ENCODE measurements at places on chromosomes 5 and 9. TPM values are rescaled to one million over a fixed set of nuclear protein-coding genes. Genes with fewer than 3 reads are reported as not detected.
A peak's percentile ranks its signal among the peaks of the same experiment; 100 is the strongest.

CEMIP2 gene
- 64.9 TPM for total RNA-seq

CARD19 gene
- total RNA-seq: 42.5 TPM

ZNF483 gene
- total RNA-seq: 92.8 TPM

SLCO6A1 gene
- not detected for total RNA-seq

LCN1 gene
- total RNA-seq: not detected

PKD2L2 gene
- not detected for total RNA-seq

OTP gene
- total RNA-seq: 0.83 TPM

ORM1 gene
- total RNA-seq: 5.2 TPM

PPP2R2B gene
- total RNA-seq: 135 TPM

GRCh38 chr5:110757118-110757729 lies 18.4 kb downstream of the SLC25A46 start:
- DNase-seq: peak; percentile 73
- no peak overlapping the region for H3K27ac ChIP-seq
- H3K27me3 ChIP-seq: no peaks in the 10 kb centered on the region
- H3K4me1 ChIP-seq: no peaks in the 10 kb centered on the region
- no peak overlapping the region for H3K4me3 ChIP-seq

GRCh38 chr9:2389404-2389803 lies 232.2 kb upstream of the VLDLR start:
- no peak overlapping the region for H3K27ac ChIP-seq
- no peaks in the 10 kb centered on the region for H3K4me1 ChIP-seq
- no peaks in the 10 kb centered on the region for H3K36me3 ChIP-seq
- no peak for DNase-seq

GRCh38 chr5:169943026-169943425 lies 37.3 kb downstream of the INSYN2B start:
- H3K4me1 ChIP-seq: peaks cover 9% of the 10 kb centered on the region
- no peaks in the 10 kb centered on the region for H3K27me3 ChIP-seq
- H3K27ac ChIP-seq: no peak overlapping the region
- no peaks in the 10 kb centered on the region for H3K36me3 ChIP-seq
- no peak overlapping the region for H3K4me3 ChIP-seq

GRCh38 chr5:135989686-135990085 lies 34.9 kb upstream of the LECT2 start:
- no peak for DNase-seq
- H3K4me1 ChIP-seq: peaks cover 10% of the 10 kb centered on the region
- H3K36me3 ChIP-seq: no peaks in the 10 kb centered on the region
- no peaks in the 10 kb centered on the region for H3K27me3 ChIP-seq
- no peak overlapping the region for H3K4me3 ChIP-seq
- H3K27ac ChIP-seq: no peak overlapping the region

- DNase-seq: no peak
- no peaks in the 10 kb centered on the region for H3K27me3 ChIP-seq
- no peak overlapping the region for H3K4me3 ChIP-seq
- H3K27ac ChIP-seq: no peak overlapping the region
- H3K36me3 ChIP-seq: no peaks in the 10 kb centered on the region
- no peaks in the 10 kb centered on the region for H3K4me1 ChIP-seq
Observed at GRCh38 chr5:41275813-41276512, 62.6 kb upstream of the C6 start.

GRCh38 chr5:136190904-136191303 lies 2.1 kb downstream of the SMIM32 start:
- H3K36me3 ChIP-seq: peaks cover 4% of the 10 kb centered on the region
- H3K27me3 ChIP-seq: peaks cover 50% of the 10 kb centered on the region
- DNase-seq: no peak
- H3K4me1 ChIP-seq: peaks cover 38% of the 10 kb centered on the region
- no peak overlapping the region for H3K27ac ChIP-seq
- no peak overlapping the region for H3K4me3 ChIP-seq

- DNase-seq: no peak
- H3K36me3 ChIP-seq: no peaks in the 10 kb centered on the region
Observed at GRCh38 chr9:86454701-86455615, 100.7 kb upstream of the TUT7 start.

DNA sequence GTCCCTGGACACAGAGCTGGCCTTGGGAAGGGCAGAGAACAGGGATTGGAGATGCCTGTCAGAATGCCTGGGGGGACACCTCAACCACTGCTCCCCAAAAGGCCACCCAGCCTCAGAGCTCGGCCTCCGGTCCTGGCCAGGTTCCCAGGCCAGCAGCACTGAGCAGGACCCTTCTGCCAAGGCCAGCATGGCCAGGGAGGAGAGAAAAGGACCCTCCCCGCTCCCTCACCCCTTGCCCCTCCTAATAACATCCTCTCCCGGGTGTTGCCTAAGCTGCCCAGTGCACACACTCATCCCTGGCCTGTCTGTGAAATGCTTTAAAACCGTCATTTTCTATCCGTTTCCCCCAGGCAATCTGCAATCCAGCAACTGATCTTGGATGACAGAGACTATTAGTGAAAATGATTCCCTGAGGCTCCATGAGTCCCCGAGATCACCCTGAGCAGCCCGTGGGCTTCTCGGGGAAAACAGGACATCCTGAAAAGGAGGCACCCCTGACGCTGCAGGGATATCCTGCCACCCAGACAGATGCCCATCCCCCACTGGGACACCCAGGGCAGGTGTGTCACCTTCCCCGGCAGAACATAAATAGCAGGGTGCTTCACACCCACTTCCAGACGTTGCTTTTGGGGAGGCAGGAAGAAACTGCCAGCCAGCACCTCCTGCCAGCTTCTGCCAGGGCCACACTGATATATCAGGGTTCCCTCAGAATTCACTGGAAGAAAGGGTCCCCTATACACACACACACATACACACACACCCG lies 75.3 kb downstream of the ADAMTS2 start:
- H3K4me3 ChIP-seq: no peak overlapping the region
- H3K36me3 ChIP-seq: peaks cover 21% of the 10 kb centered on the region
- peak overlapping the region; percentile 42 for H3K27ac ChIP-seq
- DNase-seq: peak; percentile 52
- H3K27me3 ChIP-seq: no peaks in the 10 kb centered on the region

DNA sequence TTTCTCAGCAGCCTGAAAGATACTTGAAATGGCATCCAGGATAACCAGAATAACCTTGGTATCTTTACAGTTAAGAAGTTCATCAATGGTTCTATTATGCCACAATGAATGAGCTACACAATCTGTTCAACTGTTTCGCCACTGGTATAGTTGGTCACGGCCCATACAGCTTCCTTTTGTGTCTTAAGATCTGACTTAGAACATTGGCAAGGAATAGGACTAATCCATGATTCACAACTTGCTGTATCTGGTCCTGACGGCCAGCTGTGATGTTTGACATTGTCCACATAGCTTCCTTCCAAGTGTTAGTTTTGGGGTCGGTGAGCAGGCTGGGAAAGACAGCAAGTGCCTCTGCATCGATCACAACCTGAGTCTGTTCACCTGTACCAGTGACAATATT lies 113.3 kb upstream of the RAD23B start:
- H3K36me3 ChIP-seq: no peaks in the 10 kb centered on the region
- H3K4me3 ChIP-seq: no peak overlapping the region

DNA sequence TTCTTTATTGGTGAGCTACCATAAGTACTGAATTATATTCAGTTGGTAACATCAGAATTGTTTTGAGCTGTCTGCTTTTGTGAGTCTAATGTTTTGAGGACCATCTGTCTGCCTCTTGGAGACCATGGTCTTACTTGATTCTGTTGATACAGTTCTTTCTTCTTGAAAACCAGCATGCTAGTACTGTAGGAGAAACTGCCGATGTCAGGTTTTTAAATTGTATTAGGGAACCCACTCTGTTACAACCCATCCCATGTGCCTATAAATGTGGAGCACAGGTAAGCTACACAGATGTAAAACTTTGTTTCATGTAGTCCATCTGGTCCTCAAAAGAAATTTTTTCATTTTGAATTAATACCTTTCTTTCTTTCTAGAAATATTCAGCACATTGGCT lies 103.4 kb upstream of the DMRTA1 start:
- no peak overlapping the region for H3K27ac ChIP-seq
- no peak for DNase-seq
- H3K36me3 ChIP-seq: no peaks in the 10 kb centered on the region
- H3K4me1 ChIP-seq: no peaks in the 10 kb centered on the region
- no peaks in the 10 kb centered on the region for H3K27me3 ChIP-seq

DNA sequence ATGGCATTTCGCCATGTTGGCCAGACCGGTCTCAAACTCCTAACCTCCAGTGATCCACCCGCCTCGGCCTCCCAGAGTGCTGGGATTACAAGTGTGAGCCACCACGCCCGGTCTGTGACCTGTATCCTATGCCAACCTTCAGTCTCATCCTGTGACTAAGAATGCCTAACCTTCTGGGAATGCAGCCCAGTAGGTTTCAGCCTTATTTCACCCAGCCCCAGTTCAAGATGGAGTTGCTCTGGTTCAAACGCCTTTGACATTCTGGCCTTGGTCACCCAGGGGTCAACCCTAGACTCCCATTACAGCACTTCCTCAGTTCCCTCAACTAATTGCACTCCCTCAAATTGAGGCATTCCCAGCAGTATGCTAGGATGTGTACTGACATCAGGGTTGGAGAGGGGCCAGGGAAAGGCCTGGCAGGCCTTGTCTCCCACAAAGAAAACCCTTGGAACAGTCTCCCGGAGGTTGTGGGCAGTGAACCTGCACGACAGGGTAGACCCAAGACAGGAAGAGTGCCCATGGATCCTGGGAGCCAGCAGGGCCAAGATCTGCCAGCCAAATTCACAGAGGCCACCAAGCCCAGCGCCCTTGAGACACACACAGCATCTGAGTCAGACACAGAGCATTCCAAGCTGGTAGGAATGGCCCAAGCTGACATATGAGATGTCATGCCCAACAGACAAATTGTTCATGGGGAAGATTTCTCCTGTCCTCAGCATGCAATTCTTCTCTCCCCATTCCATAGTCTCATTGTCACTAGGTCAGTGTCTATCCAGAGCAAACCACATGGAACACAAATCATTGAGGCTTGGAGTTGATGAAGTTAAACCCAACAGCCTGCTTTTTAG lies 24.9 kb upstream of the SMU1 start:
- no peaks in the 10 kb centered on the region for H3K27me3 ChIP-seq
- H3K4me3 ChIP-seq: no peak overlapping the region
- no peak overlapping the region for H3K27ac ChIP-seq
- no peaks in the 10 kb centered on the region for H3K36me3 ChIP-seq

DNA sequence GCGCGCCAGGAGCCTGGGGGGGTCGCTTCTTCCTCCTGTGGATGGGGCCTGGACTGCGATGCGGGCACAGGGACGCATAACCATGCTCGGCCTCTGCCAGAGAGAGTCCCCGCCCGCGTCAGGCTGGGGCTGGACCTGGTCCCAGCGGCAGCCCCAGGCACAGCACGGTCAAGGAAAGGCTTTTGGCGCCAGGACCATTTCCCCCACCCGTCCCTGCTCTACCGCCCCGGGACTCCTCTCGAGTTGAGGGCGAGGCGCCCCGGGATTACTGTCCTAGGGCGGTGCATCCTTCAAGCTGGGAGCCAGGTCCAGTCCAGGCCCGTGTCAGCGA lies 341 bp downstream of the MXD3 start:
- no peak for DNase-seq
- H3K27ac ChIP-seq: peak overlapping the region; percentile 25

GRCh38 chr5:178425621-178426068 lies 164.5 kb downstream of the COL23A1 start:
- no peak overlapping the region for H3K27ac ChIP-seq
- no peaks in the 10 kb centered on the region for H3K36me3 ChIP-seq
- DNase-seq: no peak
- H3K4me3 ChIP-seq: no peak overlapping the region
- H3K4me1 ChIP-seq: peaks cover 41% of the 10 kb centered on the region
- no peaks in the 10 kb centered on the region for H3K27me3 ChIP-seq

DNA sequence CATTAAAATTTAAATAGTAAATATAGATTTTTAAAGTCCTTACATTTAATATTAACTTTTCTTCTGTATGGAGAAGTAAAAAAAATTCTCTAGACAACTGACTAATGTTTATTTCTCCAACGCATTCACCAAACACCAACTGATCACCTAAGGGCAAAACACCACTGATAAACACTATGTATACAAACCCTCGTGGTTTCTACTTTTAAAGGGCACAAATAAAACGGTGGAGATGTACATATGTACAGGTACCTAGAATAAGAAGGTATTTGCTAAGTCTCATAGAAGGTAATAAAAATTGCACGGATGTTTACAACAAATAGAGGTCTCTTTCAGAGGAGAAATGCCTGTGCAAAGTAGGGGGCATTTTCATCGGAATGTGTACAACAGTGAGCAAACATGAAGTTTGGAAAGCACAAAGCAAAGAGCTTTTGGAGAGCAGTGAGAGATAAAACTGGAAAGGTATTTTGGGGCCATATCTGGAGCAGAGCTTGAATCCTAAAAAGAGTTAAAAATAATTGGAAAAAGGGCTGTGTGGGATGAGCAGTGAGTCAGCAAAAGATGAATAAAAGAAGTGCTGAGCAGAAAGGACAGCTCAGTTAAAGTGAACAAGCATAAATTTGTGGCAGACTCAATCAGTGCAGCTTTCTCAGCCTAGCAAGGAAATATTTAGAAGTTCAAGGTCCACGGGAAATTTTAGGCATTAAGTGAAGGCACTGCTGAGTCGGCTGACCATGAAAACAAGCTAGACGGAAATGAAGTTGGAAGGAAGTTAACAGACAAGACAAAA lies 160.0 kb downstream of the TMEM161B start:
- no peak for DNase-seq
- no peak overlapping the region for H3K4me3 ChIP-seq
- no peaks in the 10 kb centered on the region for H3K36me3 ChIP-seq
- H3K27me3 ChIP-seq: no peaks in the 10 kb centered on the region
- no peaks in the 10 kb centered on the region for H3K4me1 ChIP-seq
- no peak overlapping the region for H3K27ac ChIP-seq

GRCh38 chr9:93379051-93379450 lies 72.4 kb upstream of the FAM120A start:
- H3K36me3 ChIP-seq: no peaks in the 10 kb centered on the region
- H3K4me1 ChIP-seq: no peaks in the 10 kb centered on the region
- no peak overlapping the region for H3K27ac ChIP-seq
- no peaks in the 10 kb centered on the region for H3K27me3 ChIP-seq
- DNase-seq: no peak

DNA sequence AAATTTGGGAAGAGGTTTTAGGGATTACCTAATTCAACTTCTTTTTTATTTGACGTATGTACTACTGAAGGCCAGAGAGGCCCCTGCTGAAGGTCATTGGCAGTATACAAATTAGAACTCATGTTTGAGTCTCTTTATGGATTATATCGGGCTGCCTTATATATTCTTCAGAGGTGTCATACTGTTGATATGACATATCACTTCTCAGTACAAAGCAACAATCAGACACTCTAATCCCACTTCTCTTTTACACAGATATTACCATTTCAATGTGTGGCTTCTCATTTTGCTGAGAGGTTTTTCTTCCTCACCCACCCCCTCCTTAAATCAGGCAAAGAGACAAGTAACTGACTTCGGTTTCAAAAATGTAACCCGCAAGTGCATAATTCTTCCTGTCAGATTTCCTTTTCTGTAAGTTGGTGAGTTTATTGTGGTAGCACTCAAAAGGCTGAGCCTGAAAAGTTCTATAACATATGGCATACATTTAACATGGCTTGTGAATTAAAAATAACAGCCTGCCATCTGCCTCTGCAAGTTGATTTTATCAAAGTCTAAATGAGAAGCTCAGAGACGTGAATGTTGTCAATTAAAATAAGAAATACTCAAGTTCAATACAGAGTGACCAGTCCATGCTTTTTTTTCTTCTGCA lies 163.6 kb upstream of the RORB start:
- no peaks in the 10 kb centered on the region for H3K36me3 ChIP-seq
- DNase-seq: no peak
- H3K4me1 ChIP-seq: no peaks in the 10 kb centered on the region
- H3K27me3 ChIP-seq: no peaks in the 10 kb centered on the region

GRCh38 chr5:121019106-121019505 lies 555.0 kb downstream of the PRR16 start:
- H3K4me1 ChIP-seq: no peaks in the 10 kb centered on the region
- no peak for DNase-seq
- H3K27ac ChIP-seq: no peak overlapping the region
- no peaks in the 10 kb centered on the region for H3K36me3 ChIP-seq
- H3K27me3 ChIP-seq: no peaks in the 10 kb centered on the region
